ENCODE measurements at places on chromosomes 6 and 20. TPM values are rescaled to one million over a fixed set of nuclear protein-coding genes. Genes with fewer than 3 reads are reported as not detected.

DNA sequence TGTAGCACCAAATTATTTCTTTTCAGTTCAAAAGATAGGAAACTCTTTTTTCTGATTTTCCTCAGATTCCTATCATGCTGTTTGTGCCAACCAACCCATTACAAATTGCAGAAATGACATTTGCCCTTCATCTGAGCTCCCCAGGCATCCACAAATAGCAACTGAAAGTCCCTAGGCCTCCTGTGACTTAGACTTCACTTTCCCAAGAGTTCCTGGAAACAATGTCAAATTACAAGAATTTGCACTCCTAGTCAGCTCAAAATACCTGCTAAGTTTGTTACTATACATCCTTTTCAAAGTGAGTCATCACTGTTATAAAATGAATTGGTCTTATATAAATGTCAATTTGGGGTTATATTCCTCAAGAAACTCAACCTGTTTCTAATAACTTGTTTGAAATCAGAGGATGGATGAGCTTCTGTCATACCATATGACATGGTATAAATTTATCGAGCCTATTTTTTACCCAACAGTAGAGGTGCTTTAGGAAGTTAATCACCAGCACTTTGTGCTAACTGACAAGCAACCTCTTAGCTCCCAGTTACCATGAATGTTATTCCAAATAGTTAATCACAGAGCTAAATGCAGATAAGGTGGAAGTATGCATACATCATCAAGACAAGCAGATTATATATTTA, 256.5 kb downstream of the HACE1 start:
- no peak for DNase-seq

GRCh38 chr6:160070427-160070826, 51.2 kb upstream of the SLC22A1 start:
- no peak for DNase-seq

Gene TRIM40
- 0.23 TPM for polyA plus RNA-seq

Gene CD40
- 5.7 TPM for polyA plus RNA-seq

Gene KHDC1L
- 0.17 TPM for polyA plus RNA-seq

Gene GABRR1
- 2.9 TPM for polyA plus RNA-seq

All from renal cortex interstitium (tissue), 15 donors.